T-helper 2 cell treated with Interferon-gamma antibody and Interleukin-4, amounts not matched to agents 5 μg/mL and 100 μg/mL, for 36 hours (primary cell): ENCODE measurements at places on chromosomes 16 and 17.

GRCh38 chr17:78645421-78646295 lies 68.5 kb upstream of the DNAH17 start:
- DNase-seq, result peak; percentile 56

DNA sequence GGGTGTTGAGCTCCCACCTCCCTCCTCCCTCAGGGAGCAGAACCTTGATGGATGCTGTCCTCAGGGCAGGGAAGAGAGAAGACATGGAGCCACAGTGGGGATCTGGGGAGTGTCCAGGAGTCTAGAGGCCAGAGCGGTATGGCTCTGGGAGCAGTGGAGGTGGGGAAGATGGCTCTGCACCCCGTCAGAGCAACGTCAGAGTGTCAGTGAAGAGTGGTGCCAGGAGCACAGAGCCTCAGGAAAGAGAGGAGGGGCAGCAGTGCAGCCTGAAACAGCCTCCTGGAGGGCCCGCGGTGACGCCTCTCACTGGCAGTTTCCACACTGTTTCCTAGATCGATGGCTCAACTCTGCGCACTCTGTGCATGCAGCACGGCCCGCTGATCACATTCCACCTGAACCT lies 23.2 kb upstream of the SLC5A11 start:
- no peak for DNase-seq

DNA sequence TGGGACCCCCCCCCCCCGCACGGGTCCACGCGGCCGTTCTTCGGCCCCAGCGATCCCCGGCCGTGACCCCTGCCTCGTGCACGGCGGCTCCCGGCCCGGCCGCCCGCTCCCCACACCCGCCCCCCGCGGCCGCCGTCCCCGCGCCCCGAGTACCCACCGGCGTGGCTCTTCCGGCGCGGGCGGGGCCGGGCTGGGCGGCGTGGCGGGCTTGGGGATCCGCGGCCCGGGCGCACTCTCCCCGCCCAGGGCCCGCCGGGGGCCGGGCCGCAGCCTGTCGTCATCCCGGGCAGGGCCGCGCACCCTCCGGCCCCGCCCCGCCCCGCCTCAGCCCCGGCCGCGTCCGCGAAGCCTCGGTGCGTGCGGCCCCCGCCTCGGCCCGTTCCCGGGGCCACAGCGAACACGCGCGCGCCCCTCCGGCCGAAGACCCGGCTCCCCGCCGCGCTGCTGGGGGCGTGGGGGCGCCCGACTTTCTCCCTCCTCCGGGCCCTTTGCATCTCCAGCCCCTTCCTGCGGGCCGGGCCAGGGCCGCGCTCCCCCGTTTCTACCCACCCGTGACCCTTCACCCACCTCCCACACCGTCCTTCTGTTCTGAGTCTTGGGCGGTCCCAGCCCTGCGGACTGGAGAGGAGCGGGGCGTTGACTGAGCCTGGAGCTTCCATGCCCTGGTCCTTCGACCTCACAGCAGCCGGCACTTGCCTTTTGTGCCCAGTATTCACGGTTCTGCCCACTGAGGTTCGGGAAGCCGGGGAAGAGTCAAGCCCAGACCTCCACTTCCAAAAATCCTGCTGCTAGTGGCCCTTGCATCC lies 840 bp downstream of the MYO1C start:
- peak; percentile 70 for DNase-seq

GRCh38 chr16:88831838-88832237 lies 20.1 kb upstream of the APRT start:
- no peak for DNase-seq

DNA sequence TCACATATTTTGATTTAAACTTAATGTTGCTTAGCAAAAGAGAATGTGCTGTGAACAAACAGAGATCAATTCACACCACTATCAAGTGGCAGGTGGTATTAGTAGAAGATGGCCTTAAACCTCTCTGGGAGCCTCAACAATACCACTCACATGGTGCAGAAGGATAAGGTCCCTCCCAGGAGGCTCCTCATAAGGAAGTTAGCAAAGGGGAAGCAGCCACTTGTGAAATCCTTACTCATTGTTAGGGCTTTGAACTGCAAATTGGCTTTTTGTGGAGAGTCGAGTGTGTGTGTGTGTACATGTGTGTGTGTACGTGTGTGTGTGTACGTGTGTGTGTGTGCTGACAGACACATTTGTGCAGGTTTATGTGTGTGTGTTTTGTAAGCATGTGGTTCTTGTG lies 48.9 kb upstream of the ASIC2 start:
- DNase-seq, result no peak

GRCh38 chr17:45123930-45124796 lies 8.2 kb downstream of the PLCD3 start:
- DNase-seq, result no peak

DNA sequence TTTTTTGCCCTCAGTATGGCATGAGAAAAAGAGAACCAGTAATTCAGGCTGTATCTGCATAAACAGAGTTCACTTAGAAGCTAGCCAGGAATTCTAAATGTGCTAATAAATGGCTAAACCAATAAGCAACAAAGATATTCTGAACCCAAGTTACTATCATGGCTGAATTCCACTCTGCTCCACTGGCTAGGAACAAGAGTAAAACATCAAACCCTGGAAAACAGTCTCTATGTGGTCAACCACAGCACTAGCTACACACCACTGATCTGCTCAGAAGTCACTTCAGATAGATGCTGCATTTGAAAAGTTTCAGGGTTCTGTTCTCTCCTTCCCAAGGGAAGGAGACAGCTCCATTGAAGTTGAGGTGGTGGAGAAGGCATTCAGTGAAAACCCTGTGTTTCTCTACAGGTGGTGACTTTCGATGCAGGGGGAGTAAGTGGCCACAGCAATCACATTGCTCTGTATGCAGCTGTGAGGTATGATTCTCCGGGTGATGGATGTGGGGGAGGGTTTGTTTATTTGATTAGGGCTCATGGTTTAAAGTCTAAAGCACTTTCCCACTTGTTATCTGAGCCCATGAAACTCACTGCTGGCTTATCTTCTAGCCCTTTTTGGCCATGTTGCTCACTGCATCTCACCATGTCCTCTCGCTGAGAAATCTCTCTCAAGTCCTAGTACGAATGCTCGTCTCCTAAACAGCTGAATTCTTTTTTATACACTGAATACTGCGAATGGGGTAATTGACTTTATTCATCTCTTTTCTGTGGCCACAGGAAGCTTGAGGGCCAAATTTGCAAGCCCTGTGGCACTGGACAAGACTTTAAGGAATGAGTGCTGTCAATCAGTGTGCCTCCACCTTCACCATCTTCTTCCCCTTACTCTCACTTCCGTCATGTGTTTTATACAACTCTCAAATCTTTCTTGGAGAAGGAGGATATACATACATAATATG lies 39.9 kb downstream of the CENPV start:
- no peak for DNase-seq

- no peak for DNase-seq
Observed at GRCh38 chr17:38825762-38826247, 684 bp upstream of the CWC25 start.

DNA sequence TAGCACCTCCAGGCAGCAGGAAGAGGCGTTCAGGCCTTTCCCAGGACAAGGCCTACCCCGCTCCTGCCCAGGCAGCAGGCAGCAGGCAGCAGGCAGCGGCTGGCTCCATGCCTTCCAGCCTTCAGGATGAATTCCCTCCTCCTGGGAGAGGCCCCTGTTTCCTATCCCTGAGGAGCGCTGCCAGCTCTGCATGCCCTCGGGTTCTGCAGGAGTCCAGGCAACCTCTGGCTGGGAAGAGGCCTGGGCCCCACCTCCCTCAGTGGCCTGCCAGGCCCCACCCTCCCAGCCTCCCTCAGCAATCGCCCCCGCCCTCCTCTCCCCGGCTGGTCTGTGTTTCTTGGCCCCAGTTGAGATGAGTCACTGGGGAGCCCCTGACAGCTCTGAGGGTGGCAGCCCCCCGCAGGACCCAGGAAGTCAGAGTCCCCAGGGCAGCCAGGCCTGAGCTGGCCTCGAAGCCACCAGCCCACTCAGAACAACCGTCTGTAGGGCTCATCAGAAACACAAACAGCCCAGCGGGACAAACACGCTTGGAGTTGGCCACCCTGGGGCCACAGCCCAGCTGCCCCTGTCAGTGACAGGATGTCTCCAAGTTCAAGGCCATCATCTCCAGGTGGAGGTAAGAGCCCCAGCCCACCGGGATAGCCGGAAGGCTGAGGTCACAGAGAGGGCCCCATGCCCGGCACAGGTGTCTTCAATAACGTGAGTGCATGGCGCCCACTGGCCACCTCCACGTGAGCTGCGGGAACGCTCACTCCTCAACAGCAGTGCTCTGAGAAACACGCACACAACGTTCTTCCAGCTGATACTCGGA lies 39.5 kb upstream of the CIBAR2 start:
- DNase-seq, result no peak

GRCh38 chr17:20095336-20096080 lies 86.3 kb downstream of the SPECC1 start:
- DNase-seq, result no peak

- DNase-seq, result no peak
Observed at GRCh38 chr17:28807925-28808634, 34.5 kb downstream of the FAM222B start.

DNA sequence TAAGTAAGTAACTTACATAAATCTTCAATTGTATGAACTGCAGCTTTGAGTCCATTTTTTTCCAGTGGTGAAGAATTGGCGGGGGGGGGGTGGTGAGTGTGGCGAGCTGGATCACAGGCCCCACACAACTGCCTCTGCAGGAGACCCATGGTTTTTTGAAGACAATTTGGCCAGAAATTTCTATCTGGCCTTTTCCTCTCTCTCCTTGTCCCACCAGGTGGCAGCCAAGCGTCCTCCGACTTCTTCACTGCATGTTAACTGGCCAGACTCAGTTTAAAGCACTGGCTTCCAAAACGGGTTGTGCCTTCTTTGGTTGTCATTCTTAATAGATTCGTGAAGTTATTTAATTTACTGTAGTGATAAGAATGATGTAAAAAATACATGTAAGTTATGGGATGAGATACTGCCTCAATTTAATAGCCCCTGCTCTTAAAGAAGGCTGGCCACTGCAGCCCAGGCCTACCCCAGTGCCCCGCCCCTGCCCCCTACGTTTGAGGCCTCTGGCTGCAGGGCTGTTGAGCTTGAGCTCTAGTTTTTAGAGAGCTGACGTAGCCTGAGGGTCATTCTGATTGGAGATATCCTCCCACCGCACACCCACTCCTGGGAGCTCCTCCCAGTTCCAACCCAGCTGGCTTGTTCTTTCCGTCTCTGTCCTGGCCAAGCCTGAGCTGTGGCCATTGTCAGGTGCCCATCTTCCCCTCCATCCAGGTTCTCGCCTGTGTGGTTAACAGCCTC lies 36.4 kb downstream of the AKAP1 start:
- DNase-seq, result no peak

DNA sequence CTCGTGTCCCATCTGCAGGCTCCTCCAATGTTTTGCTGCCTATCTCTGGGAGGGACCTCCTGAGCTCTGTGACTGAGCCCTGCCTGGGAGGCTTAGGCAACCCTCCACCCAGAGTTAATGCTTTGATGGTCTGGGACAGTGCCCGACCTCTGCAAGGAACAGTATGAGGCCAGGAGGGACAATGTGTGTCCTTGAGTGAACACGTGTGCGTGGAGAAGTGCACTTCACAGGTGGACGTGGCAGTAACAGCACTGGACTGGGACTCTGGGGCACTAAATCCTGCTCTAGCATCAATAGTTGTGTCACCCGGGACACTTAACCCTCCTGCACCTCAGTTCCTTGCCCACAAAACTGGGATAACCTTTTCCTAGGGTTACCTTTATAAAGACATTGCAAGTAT lies 4.6 kb downstream of the UBTF start:
- DNase-seq, result no peak

GRCh38 chr17:70093163-70093562 lies 18.1 kb downstream of the KCNJ16 start:
- no peak for DNase-seq

DNA sequence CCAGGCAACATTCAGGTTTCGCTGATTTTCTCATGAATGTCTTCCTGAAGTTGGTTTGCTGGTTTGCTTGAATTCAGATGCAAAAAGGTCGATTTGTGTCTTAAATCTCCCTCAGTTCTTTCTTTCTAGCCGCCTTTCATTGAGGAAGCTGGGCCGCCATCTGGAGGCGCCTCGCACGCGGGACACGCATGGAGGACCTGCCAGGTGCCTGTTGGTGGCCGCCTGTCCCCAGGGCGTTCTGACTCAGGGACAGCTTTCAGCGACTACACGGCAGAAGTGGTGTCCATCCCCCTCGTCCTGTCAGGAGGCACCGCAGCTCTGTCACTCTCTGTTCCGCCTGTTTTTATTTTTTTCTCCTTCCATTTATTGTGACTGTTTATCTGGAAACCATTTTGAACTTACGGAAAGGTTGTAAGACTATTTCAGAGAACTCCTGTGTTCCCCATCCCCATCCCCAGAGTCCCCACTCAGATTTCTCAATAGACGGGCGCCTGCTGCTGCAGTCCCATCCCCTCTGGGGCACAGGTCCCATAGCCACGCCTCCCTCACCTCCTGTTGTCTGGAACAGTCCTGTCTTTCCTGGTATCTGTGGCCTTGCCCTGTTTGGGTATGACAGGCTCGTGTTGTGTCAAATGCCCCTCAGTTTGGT lies 33.2 kb downstream of the COX4I1 start:
- DNase-seq, result no peak

DNA sequence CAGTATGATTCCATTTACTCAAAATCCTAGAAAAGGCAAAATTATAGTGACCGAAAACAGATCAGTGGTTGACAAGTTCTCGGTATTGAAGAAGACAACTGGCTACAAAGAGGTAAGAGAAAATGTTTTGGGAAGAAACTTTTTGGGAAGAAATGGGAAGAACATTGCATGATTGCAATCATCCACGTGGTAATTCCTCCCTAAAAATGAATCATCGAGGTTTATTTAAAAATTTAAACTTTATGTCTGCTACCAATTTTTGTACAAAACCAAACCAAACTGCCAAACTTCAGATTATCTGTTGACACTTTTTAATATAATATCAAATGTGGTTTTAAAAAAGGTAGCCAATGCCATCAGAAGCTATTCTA lies 8.1 kb downstream of the SMURF2 start:
- DNase-seq, result no peak

DNA sequence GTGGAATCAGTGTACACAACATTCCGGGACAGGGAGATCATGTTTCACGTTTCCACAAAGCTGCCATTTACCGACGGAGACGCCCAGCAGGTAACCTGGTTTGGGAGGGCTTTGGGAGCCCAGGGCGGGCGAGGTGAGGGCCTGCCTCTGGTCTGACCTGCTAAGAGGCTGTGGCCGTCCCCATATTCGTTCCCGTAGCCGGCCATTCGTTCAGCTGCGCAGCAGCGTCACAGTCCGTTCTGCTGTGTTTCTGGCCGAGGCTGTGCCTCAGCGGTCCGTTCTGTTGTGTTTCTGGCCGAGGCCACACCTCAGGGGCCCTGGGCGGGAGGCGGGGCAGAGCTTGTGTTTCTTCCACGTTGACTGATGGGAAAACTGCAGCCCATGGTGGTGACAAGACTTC lies 68.0 kb downstream of the OR1D5 start:
- DNase-seq, result no peak

GRCh38 chr17:9598661-9599060 lies 22.2 kb downstream of the CFAP52 start:
- DNase-seq, result no peak
